ENCODE measurements at places on chromosomes 12 and 14.

DNA sequence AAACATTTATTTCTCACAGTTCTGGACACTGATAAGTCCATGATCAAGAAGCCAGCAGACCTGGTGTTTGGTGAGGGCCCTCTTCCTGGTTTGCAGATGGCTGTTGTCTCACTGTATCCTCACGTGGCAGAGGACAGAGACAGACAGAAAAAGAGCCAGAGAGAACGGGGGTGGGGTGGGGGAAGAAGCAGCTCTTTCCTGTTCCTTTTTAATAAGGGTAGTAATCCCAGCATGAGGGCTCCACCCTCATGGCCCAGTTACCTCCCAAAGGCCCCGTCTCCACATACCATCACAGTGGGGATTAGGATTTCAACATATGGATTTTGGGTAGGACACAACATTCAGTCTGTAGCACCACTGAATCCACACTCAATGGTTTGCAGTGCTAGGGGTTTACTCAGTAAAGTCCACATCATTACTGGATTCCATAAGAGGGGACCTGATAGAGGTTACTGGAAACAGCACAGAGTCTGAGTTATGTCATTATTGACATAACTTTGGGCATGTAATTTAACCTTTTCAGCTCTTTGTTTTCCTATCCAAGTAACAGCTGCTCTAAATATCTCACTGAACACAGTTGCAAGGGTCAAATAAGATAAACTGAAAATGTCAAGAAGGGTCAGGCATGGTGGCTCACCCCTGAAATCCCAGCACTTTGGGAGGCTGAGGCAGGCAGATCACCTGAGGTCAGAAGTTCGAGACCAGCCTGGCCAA is 53.2 kb downstream of the RPAP3 start:
- no peak for DNase-seq

GRCh38 chr12:50842637-50843493 is at the start of gene TMPRSS12:
TMPRSS12 (plus strand) TSS chr12:50842926; CDS start chr12:50842965, 39 bp downstream.
- no peak for DNase-seq

- DNase-seq: no peak
Measured at GRCh38 chr12:1469070-1469469, 125.3 kb downstream of the FBXL14 start.

DNA sequence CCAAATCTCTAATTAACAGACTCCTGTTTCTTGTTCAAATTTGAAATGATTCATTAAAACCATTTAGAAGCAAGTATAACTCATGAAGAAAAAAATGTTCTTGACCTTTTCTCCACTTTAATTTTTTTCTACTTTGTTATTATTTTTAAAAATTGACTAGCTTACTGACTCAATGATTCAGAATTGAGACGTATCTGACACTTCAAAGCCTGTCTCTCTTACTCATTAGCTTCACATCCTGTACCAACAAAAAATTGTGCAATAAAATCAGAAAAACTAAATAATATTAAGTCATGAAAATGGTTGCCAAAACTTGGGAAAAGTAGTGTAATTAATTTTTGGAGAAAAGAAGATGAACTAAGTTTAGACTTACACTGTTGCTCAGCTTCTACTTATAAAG is 331.2 kb downstream of the SLC16A7 start:
- no peak for DNase-seq

GRCh38 chr12:25655702-25656101 is 102.6 kb upstream of the LMNTD1 start:
- no peak for DNase-seq

DNA sequence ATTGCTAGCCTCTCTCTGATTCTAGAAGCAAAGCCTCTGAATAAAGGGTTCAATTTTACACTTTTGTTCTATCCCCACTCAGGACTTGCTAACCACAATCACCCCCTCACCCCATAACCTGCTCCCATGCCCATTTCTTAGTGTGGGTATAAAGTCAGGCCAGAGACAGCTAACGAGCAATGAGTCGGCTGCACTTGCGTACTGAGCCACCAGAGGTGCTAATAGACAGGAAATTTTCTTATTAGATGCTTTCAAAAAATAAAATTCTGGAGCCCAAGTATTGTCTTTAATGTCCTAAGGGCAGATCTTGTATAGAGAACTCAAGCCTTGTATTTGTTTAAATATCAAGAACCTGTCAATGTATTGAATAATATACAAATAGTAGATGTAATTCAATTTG is 256.9 kb downstream of the SYT1 start:
- no peak for DNase-seq

DNA sequence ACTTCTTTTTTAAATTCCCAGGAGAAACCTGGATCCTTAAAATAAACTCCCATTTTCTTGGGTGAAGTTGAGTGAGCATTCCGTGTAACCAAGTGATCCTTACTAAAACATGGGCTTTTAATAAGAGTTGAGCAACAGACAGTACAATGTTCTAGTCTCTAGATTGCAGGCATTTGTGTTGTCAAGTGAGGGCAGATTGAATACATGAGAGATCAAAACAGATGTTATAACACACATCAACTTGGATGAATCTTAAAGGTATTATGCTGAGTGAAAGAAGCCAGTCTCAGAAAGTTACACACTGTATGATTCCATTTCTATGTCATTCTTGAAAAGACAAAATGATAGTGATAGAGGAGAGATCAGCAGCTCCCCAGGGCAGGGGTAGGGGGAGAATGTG is 213.9 kb upstream of the CCDC196 start:
- no peak for DNase-seq

GRCh38 chr14:80428171-80428570 is 216.9 kb upstream of the DIO2 start:
- DNase-seq: no peak

- no peak for DNase-seq
Measured at GRCh38 chr12:104469523-104469922, 12.8 kb downstream of the CHST11 start.

DNA sequence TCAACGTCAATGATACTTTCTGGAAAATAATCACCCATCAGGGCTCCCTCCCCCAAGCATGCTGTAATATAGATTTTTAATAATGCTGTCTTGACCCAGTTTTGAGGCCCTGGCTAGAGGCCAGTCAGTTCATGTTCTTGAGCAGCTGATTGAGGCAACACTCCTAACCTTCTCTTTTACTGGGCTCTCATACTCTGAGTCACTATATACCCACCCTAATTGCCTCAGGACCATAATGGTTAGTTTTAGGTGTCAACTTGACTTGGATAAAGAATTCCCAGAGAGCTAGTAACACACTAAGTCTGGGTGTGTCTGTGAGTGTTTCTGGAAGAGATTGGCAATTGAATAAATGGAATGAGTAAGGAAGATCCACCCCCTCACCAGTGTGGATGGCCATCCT is 527.0 kb upstream of the ATP2B1 start:
- DNase-seq: no peak

GRCh38 chr12:112988224-112988623 is 9.9 kb downstream of the OAS2 start:
- DNase-seq: no peak

GRCh38 chr14:23559010-23559925 is 3.2 kb downstream of the THTPA start:
- peak; percentile 77 for DNase-seq

- no peak for DNase-seq
Measured at GRCh38 chr12:102021540-102022246, 40.1 kb downstream of the WASHC3 start.

DNA sequence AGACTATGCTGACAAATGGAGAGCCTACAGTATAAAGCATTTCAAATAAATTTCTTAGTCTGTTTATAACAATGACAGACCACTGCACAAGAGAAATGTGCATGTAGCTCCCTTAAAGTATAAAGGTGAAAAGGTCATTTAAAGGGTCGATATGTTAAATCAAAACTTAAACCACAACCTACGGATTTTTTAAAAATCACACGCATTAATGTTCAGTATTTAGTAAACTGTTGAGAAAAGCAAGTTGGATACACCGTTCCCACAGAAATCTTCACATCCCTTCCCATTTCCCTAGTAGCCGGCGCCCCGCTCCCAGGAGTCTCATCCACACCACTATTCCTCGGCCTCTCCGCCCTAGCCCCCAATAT is 614 bp downstream of the FKBP3 start:
- no peak for DNase-seq

DNA sequence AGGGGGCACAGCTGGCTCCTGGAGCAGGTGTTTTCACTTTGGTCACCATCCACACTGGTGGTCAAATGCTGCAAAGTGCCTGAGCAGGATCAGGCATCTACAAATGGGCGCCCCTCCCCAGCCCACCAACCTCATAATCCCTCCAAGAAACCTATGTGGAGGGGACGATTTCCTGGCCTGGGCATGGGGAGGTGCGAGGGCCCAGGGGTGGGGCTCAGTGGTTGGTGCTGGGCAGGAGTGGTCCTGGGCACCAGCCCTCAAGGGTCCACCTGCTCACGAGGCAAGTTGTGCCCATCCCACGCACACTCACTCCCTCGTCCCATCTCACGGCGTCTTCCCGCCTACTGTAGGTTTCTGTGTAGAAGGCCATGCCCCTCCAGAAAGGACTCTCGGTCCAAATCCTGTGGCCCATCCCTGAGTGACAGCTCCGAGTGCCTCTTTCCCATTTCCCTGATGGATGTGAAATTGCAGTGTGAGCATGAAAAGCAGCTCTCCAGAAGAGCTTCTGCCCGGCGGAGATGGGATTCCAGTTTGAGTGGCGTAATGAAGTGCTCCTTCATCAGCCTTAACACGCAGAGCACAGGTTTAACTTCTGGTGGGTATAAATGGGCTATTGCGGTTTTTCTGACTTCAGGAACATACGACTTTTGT is 36.9 kb downstream of the SLC15A4 start:
- DNase-seq: no peak

DNA sequence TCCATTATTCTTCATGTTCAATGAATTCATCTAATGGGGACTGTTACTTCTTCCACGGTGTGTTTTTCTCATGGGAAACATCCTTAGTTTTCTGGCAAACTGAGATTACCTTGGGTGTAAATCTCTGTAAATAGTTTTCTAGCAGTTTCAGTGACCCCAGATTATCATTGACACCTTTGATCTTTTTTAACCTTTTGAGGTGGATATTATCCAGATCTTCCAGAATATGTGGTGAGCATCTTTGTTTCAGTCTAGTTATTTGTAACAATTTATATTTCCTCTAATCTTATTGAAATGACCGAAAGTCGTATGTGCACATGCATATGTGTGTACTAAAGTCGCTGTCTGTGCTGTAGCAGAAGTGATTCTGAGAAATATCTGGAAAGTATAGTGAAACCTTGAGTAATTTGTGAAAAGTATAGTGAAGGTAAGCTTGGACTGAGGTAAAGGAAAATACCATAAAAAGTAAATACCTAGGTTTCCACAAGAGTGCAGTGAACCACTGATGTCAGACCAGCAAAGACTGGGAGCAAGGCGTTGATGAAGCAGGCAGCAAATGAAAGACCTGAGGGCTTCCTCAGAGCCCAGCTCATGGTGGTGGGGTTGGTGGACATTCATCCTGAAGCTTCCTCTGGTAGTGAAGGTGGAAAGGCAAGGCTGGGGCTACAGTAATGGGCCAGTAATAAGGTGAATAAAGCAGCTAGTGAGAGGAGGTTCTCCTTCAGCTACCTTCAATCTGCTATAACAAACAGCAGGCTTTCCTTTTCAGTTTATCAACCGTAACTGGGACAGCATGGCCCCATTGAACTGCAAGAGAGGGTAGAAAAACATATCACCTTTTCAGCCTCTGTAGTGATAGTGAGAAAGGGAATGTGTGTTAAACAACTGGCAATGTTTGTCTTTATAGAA is 480.2 kb upstream of the FBXO33 start:
- DNase-seq: no peak

- no peak for DNase-seq
Measured at GRCh38 chr14:63745858-63746425, 18.1 kb upstream of the SGPP1 start.

GRCh38 chr12:54173066-54173726 is 15.6 kb downstream of the SMUG1 start:
- peak; percentile 62 for DNase-seq

- DNase-seq: no peak
Measured at GRCh38 chr12:26705851-26706250, 127.1 kb downstream of the ITPR2 start.

- DNase-seq: peak; percentile 8
Measured at GRCh38 chr12:117388951-117389446, 27.6 kb upstream of the NOS1 start.

- no peak for DNase-seq
Measured at GRCh38 chr12:118357257-118358007, 15.3 kb downstream of the TAOK3 start.

GRCh38 chr14:22190411-22191191 is 398.4 kb downstream of the DAD1 start:
- DNase-seq: no peak

DNA sequence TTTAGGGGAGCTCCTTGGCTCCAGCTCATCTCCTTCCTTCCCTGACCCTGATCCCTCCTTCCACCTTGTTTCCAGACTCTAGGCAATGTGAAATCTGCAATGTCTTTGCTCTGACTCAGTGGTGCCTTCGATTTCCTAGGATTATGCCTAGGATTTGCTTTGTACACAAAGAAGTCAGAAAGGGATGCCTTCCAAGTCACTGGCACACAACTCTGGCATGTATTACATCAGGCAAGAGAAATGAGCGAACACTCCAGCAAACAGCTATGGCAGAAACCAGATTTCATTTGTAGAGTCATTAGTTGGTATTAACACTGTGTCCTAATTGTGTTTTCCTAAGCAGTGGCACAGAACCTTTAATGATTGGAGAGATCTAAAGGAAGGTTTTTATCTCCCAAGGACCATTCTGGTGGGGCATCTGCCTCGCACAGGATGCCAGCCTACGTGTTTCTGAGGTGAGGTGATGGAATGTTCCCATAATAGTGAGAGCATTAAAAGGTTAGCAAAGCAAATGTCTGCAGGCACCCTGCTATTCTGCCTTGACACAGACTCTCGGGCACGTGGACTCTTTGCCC is 84.9 kb downstream of the WSCD2 start:
- peak; percentile 80 for DNase-seq

GRCh38 chr12:56935752-56936151 is 1.5 kb upstream of the SDR9C7 start:
- no peak for DNase-seq

DNA sequence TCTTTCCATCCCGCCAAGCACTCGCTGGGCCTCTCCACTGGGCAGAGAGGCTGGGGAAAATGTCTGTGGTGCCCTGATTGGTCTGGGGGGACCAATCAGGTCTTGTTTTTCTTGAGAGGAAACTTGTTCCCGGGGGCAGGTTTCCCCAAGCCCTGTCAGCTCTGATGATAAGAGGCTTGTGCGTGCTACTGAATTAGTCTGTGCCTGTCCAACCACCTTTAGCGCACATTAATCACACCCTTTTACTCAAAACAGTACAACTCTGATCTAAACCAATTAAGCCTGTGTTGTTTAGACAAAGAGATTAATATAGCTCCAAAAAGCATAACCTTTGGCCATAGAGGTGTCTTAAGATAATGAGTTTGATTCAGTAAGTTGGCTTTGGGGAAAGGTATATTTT is 580.4 kb downstream of the VRK1 start:
- no peak for DNase-seq

GRCh38 chr12:56590237-56590830 is 39.8 kb downstream of the BAZ2A start:
- DNase-seq: no peak

GRCh38 chr12:43255522-43256111 is 296.4 kb downstream of the ADAMTS20 start:
- DNase-seq: no peak
